ENCODE measurements at places on chromosomes 2 and 18. TPM values are rescaled to one million over a fixed set of nuclear protein-coding genes. Genes with fewer than 3 reads are reported as not detected.

The LIMS2 gene
- 2.3 TPM for polyA plus RNA-seq

The SERPINB11 gene
- polyA plus RNA-seq, result not detected

The SCN7A gene
- 0.34 TPM for polyA plus RNA-seq

The CETN1 gene
- not detected for polyA plus RNA-seq

The CFC1 gene
- 0.39 TPM for polyA plus RNA-seq

The IL18RAP gene
- not detected for polyA plus RNA-seq

The ZSWIM2 gene
- not detected for polyA plus RNA-seq

The HS1BP3 gene
- polyA plus RNA-seq, result not detected

The DAW1 gene
- not detected for polyA plus RNA-seq

The EDAR gene
- not detected for polyA plus RNA-seq

The RAB27B gene
- 6.7 TPM for polyA plus RNA-seq

The LRP2 gene
- 0.03 TPM for polyA plus RNA-seq

All from Purkinje cell (primary cell).